ENCODE measurements at places on chromosomes 16 and 17.
A peak's percentile ranks its signal among the peaks of the same experiment; 100 is the strongest.

GRCh38 chr17:48191362-48191761, 83.8 kb downstream of the SNX11 start:
- no peak for DNase-seq

- DNase-seq = peak; percentile 44
Observed at GRCh38 chr17:7548585-7549400, at the start of gene TNFSF12. Gene TNFSF12, plus strand, starts transcription at chr17:7549058. Its CDS starts 96 bp downstream, at chr17:7549154.

DNA sequence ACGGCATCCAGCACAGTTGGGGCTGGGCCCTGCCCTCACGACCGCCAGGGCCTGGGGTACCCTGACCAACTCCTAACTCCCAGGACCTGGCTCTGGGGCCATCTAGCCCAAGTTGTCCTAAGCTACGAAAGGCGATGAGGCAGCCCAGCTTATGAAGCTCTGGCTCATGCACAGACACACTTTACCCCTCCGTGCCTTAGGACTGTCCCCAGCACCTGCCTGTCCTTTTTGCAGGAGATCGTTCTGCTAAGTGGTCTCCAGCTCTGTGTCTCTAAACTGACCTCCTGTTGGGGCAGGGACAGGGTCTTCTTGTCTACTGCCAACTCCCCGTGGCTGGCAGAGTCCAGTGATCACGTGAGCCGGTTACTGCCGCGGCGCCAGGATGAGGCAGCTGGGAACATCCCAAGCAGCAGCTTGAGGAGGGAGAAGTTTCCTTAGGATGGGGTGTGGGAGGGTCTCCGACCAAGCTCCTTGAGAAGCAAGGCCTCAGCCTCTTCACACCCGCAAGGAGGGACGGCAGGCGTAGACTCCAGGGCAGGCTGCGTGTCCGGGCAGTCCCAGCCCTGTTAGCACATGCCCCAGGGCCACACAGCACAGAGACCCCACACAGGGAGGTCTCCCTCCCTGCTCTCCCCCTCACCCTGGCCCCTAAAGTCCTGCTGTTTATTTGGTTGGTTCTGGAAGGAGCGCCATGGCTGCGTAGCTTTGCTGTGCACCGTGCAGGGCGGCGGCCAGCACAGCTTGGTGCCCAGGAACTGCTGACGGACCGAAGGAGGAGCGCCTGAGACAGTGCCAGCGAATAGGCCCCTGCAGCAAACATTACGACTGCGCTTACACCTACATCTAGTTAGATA, 16.4 kb upstream of the METRNL start:
- DNase-seq = no peak

GRCh38 chr17:50682938-50683337, 24.8 kb downstream of the ANKRD40 start:
- DNase-seq = no peak

GRCh38 chr16:53502331-53503269, at the start of gene AKTIP:
Gene AKTIP, minus strand, starts transcription at chr16:53503209. Its CDS starts 2,950 bp downstream, at chr16:53500259.
- peak; percentile 57 for DNase-seq

- DNase-seq = peak; percentile 94
Observed at GRCh38 chr17:67431249-67432015, 54.4 kb downstream of the PITPNC1 start.

Measured in kidney tubule cell (primary cell).